ENCODE measurements at places on chromosomes 5 and 9.

- DNase-seq, result no peak
Observed at GRCh38 chr5:53971551-53971950, 338.8 kb downstream of the ARL15 start.

DNA sequence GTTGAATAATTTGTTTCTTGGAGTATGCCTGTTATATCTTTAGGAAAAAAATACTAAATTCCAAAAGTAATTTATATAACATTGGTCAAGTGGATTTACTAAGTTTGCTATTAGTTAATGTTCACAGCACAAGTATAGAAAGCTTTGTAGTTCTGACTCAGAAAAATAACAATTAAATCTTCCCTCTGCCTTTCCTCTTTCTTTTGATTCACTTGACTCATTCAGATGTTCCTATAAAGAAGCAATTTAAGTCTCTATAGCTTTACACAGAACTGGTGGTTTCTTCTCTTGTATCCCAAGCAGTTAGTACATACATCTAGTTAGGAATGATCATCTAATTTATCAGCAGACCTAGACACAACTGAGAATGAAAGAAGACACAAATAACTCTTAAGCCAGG is 4.5 kb upstream of the CDC42SE2 start:
- DNase-seq, result no peak

- DNase-seq, result no peak
Observed at GRCh38 chr9:86353655-86354010, 577 bp downstream of the TUT7 start.

DNA sequence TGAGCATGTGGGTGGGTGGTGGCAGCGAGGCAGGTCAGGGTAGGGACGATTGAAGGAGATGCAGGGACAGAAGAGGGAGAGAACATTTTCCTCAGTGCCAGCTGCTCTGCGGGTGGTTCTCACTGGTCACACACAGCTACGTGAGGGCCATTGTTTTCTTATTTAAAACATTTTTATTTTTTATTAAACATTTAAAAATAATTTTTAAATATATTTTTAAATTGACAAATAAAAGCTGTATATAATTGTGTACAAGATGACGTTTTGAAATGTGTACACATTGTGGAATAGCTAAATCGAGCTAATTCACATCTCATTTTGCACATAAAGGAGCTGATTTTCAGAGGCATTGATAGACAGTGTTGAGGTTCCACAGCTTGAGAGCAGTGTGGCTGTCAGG is 14.0 kb downstream of the FAM240B start:
- no peak for DNase-seq

DNA sequence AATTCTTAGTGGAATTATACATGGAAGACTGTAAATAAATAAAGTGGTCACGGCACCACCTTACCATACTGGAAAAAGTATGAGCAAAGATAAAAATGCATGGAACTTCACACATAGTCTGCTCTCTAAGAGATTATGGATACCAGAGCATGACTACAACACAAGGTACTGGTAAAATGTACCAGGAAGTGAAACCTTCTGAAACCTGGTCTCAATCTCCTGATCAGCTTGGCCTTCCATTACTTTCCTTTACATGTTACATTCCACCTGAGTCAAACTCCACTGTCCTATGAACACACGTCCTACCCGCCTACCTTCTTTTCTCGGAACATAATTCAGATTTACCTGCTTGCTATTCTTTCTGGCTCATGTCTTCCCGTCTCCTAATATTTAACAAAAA is 15.9 kb downstream of the PTAR1 start:
- no peak for DNase-seq

- DNase-seq, result no peak
Observed at GRCh38 chr9:113356686-113357292, 7.4 kb downstream of the BSPRY start.

GRCh38 chr5:170519549-170519948 is 15.7 kb downstream of the KCNIP1 start:
- DNase-seq, result no peak

All from bone marrow (tissue), 2 donors.